ENCODE measurements at places on chromosomes 6 and 20.

GRCh38 chr6:139547122-139547776 is 172.8 kb upstream of the CITED2 start:
- no peak for DNase-seq

GRCh38 chr20:62824476-62825332 is 7.9 kb downstream of the COL9A3 start:
- DNase-seq, result no peak

DNA sequence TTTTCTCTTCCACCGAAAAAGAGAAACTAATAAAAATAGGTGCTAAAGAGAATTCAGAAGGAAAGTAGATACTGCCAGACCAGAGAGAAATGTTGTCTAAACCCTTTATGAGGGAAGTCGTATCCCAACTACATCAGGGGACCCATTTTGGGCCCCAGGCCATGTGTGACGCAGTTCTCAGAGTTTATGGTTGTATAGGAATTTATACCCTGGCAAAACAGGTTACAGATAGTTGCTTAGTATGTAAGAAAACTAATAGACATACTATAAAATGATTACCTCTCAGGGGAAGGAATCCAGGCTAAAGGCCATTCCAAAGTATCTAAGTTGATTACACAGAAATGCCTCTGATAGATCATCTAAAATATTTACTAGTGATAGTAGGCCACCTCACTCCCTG is 28.6 kb upstream of the SLC52A3 start:
- no peak for DNase-seq

DNA sequence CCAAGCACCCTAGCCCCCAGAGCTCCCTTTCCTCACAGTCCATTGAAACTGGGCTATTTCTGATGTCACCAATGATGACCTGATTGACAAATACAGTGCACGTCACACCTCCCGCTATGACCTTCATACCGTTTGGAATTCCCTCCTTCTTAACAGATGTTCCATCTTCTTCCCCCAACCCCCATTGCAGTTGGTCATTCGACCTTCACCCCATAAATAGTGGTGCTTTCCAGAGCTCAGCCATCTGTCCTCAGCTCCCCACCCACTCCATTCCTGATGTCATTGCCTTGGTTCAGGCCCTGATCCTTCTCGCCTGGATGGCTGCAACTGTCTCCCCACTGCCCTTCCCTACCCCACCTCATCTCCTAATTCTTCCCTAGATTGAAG is 198.5 kb downstream of the SOD2 start:
- DNase-seq, result no peak

DNA sequence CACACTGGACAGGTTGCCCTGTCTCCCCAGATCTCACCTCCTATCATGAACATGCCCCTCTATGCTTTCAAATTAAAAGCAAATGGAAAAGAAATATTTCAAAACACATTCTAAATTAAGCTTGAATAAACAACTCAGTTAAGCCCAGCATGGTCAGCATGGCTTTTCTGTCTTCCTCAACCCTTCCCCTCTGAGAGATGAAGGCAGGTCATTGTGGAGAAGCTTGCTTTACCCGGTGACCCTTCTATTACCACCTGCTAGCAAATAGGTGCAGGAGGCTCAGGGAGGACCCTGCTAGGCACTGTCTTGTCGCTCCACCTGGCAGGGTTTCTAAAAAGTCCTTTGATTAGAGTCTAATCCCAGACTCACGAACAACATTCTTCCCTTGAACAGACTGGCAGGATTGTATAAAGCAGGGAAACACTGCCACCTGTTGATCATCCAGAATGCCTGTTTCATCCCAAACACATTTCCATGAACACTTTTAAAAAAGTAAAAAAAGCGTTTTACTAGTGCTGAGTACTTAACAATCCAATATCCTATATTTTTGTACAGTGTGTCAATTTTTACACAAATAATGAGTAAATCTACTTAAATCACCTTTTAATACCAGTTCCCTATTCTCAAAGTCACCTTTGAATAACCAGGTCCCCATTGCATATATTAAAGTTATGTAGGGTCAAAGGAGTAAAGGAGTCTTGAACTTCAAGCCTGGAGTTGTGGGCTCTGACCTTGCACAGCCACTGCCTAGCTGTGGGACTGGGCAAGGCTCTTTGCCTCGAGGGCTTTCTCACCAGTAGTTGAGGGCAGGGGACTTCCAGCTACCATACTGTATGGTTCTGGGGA is 75.5 kb downstream of the GPR6 start:
- no peak for DNase-seq

DNA sequence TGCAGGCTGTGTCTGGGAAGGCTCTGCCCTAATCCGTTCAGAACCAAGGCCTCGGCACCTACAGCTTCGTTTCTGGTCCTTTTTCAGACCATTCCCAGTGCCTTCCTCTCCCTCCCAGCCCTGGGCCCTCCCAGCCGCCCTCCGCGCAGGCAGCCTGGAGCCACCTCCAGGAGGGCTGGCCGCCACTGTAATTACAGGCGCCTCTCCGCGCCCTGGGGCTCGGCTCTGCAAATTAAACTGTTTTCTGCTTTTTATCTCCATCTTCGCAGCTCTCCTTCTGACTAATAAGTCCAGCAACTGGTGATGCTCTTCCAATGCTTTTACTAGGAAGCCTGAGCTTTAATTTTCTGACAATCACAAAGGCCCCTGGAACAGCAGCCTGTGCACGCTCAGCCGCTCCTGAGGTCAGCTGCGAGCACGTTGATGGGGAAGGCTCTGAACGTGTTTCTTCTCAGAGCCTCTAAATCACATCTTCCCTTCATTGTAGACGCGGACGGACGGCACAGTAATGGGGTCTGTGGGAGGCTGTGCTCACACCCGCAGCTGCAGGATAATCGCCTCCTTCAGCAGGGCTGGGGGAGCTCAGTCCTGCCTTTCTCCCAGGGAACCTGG is 194.6 kb downstream of the DLL1 start:
- DNase-seq, result no peak

DNA sequence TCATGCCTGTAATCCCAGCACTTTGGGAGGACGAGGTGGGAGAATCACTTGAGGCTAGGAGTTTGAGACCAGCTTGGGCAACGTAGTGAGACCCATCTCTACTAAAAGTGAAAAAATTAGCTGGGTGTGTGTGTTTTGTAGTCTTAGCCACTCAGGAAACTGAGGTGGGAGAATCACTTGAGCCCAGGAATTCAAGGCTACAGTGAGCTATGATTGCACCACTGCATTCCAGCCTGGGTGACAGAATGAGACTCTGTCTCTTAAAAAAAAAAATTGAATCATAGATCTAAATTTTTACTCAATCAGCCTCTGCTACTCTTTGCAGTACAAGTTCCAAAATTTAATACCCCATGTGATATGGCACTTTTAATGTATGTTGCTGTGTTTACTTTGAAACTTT is 121.6 kb downstream of the ARMC2 start:
- DNase-seq, result no peak

- no peak for DNase-seq
Measured at GRCh38 chr6:47360388-47360787, 50.7 kb upstream of the TNFRSF21 start.

GRCh38 chr6:152380993-152381898 is 255.9 kb downstream of the SYNE1 start:
- DNase-seq, result no peak

DNA sequence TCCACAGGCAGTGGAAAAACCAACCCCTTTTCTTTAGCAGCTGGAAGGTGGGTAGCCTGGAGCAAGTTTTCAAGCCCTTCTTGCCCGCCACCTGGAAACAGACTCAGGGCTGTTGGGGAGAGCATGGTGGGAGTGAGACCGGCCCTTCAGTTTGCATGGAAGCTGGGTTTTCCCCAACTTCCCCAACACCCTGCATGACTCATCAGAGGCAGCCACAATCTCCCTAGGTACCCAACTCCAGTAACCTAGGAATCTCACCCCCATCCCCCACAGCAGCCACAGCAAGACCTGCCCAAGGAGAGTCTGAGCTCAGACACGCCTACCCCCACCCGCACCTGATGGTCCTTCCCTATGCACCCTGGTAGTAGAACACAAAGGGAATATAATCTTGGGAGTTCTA is 86.3 kb upstream of the IRAK1BP1 start:
- DNase-seq, result no peak

DNA sequence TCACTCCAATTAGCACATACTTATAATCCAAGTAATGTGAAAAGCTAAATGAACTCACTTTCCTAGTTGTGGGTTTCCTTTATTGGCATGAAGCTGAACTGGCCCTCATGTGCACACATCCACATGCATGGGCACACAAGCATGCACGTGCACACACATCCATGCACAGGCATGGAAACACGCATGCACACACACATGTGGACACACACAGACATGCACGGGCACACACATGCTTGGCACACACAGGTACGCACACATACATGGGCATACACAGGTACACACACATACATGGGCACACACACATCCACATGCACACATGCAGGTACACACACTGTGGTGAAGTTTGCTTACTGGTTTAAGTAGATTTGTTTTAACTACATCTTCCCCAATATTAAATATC is 23.8 kb downstream of the SYNDIG1 start:
- DNase-seq, result no peak

GRCh38 chr6:31901415-31901952 is 402 bp downstream of the ZBTB12 start:
- no peak for DNase-seq
